GM18507 (cell line): ENCODE measurements at places on chromosomes 7 and 10.

GRCh38 chr10:79275431-79275851 lies 71.8 kb upstream of the PPIF start:
- DNase-seq = no peak

GRCh38 chr10:15782851-15783250 lies 63.1 kb upstream of the ITGA8 start:
- DNase-seq = no peak

GRCh38 chr7:135238112-135238744 lies 4.6 kb downstream of the STRA8 start:
- DNase-seq = no peak

DNA sequence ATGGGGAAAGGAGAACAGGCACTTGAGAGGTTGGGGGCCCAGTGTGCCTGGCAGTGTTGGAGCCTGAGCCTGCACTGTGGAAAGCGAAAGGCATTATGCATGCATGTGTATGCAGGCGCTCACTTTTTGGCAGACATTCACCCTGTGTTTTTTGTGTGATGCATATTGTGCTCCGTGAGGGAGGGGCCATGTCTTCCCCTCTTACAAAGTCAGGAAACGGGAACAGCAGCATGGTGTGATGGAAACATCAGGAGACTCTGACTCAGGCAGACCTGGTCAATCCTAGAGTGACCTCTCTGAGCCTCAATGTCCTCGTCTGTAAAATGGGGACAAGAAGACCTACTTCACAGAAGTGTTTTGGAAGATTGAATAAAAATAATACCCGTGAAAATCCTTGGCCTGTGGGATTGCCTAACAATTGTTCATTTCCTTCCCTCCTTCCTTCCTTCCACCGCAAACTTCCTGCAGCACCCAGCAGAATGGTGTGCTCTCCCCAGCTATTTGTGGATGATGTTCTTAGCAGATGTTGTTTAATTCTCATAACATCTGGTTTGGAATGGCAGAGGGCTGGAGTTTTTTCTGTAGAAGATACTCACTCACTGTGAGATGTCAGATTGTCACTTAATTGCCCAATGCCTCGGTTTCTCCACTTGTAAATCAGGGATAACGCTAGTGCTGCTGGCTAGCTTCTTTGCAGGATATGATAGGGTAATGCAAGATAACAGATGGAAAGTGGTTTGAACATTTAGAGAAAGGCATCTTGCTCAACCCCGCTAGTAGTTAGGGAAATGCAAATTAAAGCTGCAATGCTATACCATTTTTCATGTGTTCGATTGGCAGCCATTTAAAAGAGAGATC lies 39.8 kb downstream of the CDH23 start:
- no peak for DNase-seq

GRCh38 chr7:28533731-28534531 lies 121.6 kb downstream of the CREB5 start:
- DNase-seq = no peak
